Cardiac muscle cell (in vitro differentiated cells and primary cell): ENCODE measurements at places on chromosomes 12 and 14.
A peak's percentile ranks its signal among the peaks of the same experiment; 100 is the strongest.

DNA sequence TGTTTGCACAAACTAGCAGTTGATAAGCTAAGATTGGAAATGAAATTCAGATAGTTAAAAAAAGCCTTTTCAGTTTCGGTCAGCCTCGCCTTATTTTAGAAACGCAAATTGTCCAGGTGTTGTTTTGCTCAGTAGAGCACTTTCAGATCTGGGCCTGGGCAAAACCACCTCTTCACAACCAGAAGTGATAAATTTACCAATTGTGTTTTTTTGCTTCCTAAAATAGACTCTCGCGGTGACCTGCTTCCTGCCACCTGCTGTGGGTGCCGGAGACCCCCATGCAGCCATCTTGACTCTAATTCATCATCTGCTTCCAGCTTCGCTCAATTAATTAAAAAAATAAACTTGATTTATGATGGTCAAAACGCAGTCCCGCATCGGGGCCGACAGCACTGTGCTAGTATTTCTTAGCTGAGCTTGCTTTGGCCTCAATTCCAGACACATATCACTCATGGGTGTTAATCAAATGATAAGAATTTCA is 335.6 kb downstream of the TMEM121 start:
- DNase-seq = no peak

DNA sequence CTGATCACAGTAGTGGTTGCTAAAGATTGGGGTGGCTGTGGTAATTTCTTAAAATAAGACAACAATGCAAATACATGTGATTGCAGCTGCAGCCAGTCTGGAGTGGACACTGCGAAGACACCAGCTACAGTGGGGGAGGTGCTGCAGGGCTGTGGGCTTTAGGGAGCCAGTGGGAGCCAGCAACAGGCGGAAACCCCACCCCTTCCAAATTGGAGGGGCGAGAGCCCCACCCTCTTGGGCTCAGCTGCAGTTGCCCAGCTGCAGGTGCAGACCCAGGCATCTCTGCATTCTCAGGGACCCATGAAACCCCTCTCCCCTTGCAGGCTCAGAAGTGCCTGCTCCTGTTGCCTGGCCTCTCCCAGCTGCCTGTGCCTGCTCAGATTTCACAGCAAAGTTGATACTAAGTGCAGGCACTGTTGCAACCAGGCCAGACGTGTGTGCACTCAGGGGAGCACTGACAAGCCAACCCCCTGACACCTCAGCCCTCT is 104.8 kb downstream of the MYF5 start:
- no peak for DNase-seq

DNA sequence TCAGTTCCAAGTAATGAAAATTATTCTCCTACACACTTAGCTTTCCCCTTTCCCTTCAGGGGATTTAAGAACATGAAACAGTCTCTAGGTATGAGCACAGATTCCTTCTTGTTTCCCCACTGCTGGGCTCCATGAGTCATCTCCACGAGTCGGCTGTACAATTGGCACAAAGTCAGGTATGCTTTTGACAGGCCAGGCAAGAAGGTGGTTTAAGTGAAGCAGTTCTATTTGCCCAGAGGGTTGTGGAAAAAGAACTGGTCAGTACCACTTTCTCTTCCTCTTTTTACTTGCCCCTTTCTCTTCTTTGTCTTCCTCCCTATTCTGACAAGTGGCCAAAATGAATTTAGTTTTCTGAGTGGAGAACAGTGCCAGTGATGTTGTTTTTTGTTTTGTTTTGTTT is 16.3 kb downstream of the DYNC1H1 start:
- peak; percentile 98 for DNase-seq

DNA sequence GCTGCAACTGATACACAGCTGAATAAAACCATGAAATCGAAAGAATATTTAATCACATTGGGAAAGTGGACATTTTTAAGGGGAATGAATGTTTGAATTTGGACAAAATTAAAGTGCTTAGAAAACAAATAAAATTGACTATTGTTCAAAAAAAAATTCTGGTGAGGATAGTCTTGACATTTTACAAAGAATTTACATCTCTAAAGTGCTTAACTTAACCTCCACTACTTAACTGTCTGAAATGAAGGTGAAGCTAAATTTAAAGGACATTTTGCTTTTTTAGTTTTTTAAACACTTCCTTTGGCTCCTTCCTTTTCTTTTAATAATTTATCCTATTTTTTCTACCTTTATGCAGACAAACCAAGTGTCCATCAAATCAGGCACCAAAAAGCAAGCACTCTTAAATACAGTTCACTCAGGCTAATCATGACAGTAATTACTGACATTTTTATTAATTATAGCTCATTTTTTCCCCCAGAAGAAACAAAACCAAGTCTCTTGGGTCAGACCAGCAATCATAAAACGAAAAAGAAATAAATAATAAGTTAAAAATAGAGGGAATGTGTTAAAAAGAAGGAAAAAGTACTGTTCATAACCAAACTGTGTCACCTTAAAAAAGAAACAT is 5.7 kb upstream of the CCND2 start:
- no peak for DNase-seq

DNA sequence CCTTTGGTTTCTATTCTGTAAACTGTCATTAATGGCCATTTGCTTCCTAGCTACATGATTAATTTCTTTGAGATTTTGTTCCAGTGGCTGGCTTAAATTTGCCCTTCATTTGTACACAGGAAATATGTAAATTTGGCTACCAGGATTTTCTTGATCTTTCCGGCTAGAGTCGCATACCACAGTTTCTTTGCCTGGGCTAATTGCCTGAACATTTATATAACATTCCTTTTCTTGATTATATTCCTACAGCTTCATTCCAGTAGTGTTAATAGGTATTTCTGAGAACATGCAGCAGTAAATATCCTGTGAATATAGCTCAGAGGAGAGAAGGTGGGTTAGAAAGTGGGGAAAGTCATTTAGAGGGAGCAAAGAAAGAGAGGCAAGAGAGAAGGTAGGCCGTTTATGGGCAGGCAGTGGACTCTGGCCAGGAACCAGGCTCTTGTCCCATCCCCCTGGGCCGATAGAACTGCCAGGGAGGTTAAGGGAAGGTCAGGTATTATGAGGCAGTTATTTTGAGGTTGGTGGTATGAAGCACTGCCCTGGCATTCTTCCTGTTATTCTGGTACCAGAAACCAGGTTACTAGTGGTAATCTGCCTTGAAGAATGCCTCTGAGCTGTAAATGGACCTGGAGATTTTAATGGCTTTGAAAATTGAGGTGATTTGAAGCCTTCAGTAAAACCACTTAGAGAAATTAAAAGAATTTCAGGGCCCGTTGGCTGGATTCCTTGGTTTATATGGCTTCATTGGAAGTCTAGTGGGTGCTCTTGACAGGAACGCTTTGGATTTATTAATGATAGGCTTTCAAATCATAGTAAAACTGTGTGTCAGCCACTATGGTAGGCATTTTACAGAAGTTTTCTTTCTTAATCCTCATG is 4.4 kb downstream of the RNF10 start:
- DNase-seq = peak; percentile 71

DNA sequence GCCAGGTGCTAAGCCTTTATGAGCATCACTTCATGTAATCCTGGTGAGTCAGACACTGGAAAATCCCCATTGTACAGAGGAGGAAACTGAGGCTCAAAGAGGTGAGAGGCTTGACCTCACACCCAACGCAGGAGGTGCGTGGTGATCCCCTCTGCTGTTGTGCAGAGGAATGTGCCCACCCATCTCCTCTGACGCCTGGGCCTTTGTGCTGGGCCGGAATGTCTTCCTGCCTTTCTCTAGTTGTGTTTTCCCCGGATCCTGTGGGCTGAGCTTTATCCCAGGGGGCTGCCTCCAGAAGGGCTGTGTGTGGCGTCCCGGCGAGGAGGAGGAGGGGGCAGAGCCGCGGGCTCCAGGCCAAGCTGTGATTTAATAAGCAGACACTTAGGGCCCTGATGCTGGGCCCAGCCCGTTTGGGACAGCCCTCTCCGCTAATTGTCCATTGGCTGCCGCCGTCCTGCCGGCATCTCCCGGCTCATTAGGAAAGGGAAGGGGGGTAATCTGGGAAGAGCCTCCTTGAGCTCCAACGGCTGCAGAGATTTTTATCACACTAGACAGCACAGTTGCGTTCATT is 653.6 kb downstream of the MED13L start:
- DNase-seq = peak; percentile 11

DNA sequence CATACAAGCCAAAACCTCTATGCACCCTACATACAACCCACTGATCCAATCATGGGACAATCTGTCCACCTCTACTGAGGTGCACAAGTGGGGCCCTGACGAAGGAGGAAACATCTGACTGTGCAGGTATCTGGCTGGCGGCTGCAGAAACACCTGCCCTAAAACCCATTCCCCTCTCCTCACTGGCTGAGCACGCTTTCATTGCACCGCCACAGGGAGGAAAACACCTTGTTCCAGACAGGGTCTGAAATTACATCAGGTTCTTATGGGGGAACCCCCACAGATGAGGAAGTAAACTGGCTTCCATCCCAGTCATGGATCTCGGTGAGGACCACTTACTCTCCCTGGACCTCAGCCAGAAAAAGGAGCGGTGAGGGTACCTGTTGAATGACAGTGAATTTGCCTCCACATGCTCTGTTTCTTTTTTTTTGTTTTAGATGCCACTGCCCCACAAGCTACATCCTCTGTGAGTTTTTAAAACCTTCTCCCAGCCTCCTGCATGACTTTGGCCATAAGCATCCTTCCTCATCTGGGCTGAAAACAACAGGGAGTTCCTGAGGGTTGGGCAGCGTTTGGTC is 23.8 kb upstream of the DGLUCY start:
- no peak for DNase-seq

- DNase-seq = no peak
Observed at GRCh38 chr12:86660488-86661147, 404.4 kb upstream of the MGAT4C start.

DNA sequence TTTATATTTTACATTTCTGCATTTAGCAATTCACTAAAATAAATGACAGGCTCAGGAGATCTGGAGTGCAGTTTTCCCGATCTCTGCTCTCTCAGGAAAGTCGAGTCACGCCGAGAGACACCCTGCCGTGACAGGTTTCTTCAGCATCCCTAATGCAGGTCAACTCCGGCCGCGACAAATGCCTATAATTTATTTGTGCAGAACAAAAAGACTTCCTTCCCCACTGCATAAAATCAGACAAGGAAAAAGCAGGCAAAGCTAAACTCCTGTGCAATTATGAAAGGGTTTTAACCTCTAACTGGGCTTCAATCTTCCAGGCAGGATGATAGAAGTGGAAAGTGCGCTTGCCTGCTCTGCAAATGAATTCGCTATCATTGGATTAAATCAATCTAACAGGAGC is 28.1 kb downstream of the SPRING1 start:
- DNase-seq = no peak

DNA sequence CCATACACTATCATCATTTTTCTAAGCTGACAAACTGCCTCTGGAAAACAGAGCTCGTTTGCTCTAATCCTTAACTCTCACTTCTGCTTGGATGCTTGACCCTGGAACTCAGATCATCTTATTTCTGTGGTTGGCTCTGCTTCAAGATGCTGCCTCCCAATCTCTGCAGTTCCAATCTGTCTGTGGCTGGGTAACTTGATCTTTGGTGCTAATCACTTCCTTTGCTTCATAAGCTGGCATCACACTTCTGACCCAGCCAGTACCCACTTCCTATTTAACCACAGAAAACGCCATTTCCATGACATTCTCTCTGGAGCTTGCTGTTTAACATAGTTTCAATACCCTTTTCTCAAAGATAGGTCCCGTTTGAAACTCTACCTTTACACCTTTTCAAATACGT is 254.2 kb downstream of the ACSS3 start:
- no peak for DNase-seq

DNA sequence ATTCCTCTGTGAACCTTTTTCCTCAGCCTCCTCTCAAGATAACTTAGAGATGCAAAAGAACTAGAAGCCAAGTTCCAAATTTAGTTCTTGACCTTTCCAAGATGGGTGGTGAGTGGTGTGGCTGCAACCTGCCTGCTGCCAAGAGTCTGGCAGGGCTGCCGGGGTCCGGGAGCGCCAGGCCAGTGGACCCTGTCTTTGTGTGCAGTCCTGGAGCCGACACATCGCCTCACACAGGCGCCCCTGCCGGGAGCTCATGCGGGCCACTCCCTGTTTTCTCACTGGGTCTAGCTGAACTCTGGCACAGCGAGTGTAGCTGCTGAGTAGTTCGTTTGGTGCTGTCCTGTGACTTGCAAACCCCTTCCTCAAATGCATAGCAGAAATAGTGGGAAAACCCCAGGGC is 84.9 kb downstream of the CACNA1C start:
- DNase-seq = no peak

DNA sequence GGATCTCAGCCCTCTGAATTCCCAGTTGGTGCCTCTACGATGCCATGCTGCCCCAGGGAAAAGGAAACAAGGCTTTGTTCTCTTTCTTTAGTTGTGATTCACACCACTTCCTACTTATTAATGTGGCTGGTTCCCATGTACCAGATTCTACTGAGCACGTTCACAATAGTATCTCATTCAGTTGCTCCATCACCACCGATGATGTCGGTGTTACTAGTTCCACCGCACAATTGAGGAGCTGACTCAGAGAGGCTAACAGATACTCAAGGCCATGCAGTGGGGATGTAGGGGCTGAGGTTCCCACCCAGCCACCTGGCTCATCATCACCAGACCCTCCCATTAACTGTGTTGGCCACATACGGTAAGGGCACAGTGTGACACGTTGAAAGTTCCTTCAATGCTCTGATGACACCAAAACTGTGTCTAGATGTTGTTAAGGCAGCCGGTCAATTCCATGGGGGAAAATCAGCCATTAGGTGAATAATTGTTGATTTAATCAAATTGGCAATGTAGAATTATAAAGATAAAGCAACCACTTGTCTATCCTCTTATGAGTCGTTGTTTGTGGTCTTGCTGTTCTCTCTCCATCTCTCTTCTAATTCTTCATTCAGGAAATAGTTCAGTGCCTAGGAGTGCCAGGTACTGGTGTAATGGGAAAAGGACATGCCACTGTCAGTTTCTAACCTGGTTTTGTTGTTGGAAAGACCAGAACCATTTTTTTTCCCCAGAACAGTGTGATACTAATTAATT is 244.2 kb upstream of the CRY1 start:
- DNase-seq = no peak

GRCh38 chr12:7131502-7131866 is 1.3 kb downstream of the CLSTN3 start:
- no peak for DNase-seq

GRCh38 chr12:46214668-46215436 is 54.0 kb downstream of the SLC38A1 start:
- no peak for DNase-seq

- no peak for DNase-seq
Observed at GRCh38 chr12:32508626-32509025, 109.3 kb downstream of the FGD4 start.

- DNase-seq = no peak
Observed at GRCh38 chr14:53606203-53606602, 350.4 kb downstream of the BMP4 start.

GRCh38 chr12:11016937-11017336 is 5.5 kb downstream of the TAS2R19 start:
- no peak for DNase-seq

GRCh38 chr12:94329366-94329765 is 130.3 kb downstream of the CEP83 start:
- DNase-seq = no peak

DNA sequence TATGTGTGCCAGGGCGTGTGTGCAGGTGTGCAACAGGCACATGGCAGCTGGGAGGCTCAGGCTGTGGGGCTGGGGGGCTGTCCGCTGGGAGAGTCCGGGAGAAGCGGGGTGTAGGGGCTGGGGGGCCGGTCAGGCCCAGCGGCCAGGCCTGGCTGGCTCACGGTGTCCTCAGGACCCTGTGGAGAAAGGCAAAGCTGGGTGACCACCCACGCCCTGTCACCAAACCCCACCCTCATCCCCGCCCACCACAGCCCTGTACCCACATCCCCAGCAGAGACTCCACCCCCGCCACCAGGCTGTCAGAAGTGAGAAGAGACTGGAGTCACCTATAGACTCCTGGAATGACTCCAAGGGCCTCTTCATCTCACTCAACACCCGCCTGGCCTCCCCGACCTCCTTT is 85.3 kb downstream of the SCARB1 start:
- no peak for DNase-seq
